ENCODE measurements at places on chromosomes 13 and 19. TPM values are rescaled to one million over a fixed set of nuclear protein-coding genes. Genes with fewer than 3 reads are reported as not detected.

MTUS2 gene
- not detected for total RNA-seq

NKPD1 gene
- 0.17 TPM for total RNA-seq

HRC gene
- total RNA-seq = not detected

KASH5 gene
- total RNA-seq = 2.4 TPM

CALR3 gene
- total RNA-seq = not detected
